Sigmoid colon (tissue), 7 donors: ENCODE measurements at places on chromosomes 5 and 9. TPM values are rescaled to one million over a fixed set of nuclear protein-coding genes. Genes with fewer than 3 reads are reported as not detected.

IL4 gene
- total RNA-seq, result not detected

ANKDD1B gene
- 0.66 TPM for total RNA-seq

GRCh38 chr5:112551419-112552032 is 132.4 kb upstream of the EPB41L4A start:
- DNase-seq, result no peak
- no peaks in the 10 kb centered on the region for H3K36me3 ChIP-seq
- peak overlapping the region; percentile 25 for H3K27ac ChIP-seq
- no peaks in the 10 kb centered on the region for H3K27me3 ChIP-seq
- H3K4me1 ChIP-seq, result peaks cover 15% of the 10 kb centered on the region
- H3K4me3 ChIP-seq, result no peak overlapping the region

- H3K27me3 ChIP-seq, result no peaks in the 10 kb centered on the region
- no peak for DNase-seq
- H3K36me3 ChIP-seq, result no peaks in the 10 kb centered on the region
- H3K27ac ChIP-seq, result no peak overlapping the region
- no peak overlapping the region for H3K4me3 ChIP-seq
These were observed 277.6 kb downstream of the SMARCA2 start for GRCh38 chr9:2292733-2293132.

GRCh38 chr5:125750147-125750860 is 672.9 kb upstream of the GRAMD2B start:
- H3K4me1 ChIP-seq, result no peaks in the 10 kb centered on the region
- no peak overlapping the region for H3K27ac ChIP-seq
- no peaks in the 10 kb centered on the region for H3K27me3 ChIP-seq
